ENCODE measurements at places on chromosomes 2 and 18.

GRCh38 chr2:105806996-105807395 lies 62.3 kb downstream of the NCK2 start:
- no peak for DNase-seq

- DNase-seq, result no peak
Observed at GRCh38 chr18:3172097-3172496, 47.7 kb downstream of the MYOM1 start.

GRCh38 chr2:144541396-144541795 lies 21.5 kb upstream of the ZEB2 start:
- no peak for DNase-seq

- DNase-seq, result no peak
Observed at GRCh38 chr2:9484533-9484932, 10.2 kb downstream of the IAH1 start.

GRCh38 chr2:150403457-150403856 lies 84.0 kb downstream of the RND3 start:
- no peak for DNase-seq

DNA sequence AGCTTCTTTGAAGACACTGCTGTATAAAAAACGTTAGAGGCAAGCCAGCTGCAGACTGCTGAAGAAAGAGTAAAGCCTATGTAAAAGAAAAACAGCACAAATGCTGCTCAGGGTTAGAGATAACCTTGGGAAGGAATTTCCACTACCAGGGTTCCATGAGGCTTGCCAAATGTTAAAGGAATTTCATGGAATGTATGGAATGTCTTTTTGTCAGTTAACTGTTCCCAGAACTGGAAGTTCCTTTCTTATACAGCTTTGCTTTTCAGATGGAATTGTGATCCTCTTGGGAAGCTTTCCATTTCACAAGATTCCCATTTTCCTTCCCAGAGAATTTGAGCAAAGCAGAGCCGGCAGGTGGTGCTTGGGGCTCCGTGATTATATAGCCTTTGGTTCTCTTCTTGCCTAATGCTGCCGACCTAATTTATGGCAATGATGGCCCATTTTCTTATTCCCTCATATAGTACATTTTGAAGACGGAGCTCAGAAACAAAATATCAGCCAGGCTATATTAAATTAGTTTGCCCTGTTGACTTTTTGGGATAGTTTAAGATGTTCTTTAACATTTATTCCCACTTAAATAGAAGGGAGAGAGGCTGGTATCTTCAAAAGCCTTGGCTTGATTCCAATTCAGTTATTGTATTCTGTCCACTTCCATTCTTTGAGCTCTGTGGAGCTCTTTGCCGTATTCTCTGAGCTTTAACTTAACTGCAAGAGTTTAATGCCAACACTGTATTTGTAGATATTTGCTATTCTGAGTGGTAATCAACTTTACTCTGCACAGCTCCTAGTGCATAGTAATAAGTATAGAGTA lies 162.3 kb downstream of the PHLPP1 start:
- DNase-seq, result no peak

GRCh38 chr18:6370410-6370809 lies 44.3 kb downstream of the L3MBTL4 start:
- peak; percentile 20 for DNase-seq

DNA sequence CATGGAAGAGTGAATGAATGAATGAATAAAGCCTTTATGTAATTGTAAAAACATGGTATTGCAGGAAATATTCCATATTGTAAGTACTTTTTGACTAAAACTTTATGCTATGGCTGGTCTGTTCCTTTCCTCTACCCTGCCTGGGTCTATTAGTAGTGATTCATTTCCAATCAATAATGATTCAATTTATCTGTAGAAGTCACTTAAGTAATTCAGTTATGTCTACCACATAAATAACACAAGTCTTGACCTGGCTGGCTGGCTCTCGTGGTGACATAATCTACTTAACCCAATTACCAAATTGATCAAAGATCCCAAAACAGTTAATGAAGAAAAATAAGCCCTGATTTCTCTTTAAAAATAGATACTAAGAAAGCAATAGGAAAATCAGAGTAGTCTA lies 7.8 kb upstream of the ARHGAP28 start:
- DNase-seq, result no peak

DNA sequence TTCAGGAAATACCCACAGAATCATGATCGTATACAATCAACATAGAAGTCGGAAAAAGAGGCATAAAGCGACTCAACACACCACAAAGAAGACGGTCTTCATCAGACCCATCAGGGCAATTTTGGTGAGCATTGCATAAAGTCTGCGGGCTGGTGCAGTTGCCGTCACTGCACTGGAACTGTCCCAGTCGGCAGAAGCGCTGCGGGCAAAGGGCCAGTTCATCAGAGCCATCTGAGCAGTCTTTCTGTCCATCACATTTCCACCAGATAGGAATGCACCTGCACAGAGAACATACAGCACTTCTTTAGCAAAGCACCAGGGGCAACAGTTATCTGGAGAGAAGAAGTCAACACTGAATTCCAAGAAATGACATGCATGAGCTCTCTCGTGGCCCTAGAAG lies 105.7 kb downstream of the DHRS9 start:
- DNase-seq, result no peak

GRCh38 chr2:20330192-20330591 lies 20.5 kb downstream of the PUM2 start:
- DNase-seq, result no peak

- DNase-seq, result no peak
Observed at GRCh38 chr2:60094450-60094929, 459.0 kb downstream of the BCL11A start.

DNA sequence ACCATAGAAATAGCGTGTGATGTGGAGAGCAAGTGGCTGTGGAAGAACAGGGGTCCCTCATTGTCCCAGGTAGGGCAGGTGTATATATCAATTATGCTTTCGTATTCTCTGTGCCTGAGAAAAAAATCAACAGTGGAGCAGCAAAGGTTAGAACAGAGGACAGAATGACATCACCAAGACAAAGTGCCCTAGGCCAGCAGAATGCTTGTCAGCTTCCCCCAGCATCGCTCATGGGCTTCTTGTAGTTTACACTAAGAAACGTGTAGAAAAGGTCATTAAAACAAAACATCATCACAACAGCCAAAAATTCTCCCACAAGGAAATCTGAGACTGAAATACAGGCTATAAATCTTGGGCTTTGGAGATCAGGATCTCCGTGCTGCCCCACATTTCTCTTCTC lies 288.0 kb downstream of the TDRD15 start:
- no peak for DNase-seq
